ENCODE measurements at places on chromosomes 16 and 17.

- DNase-seq: no peak
These were observed 7.3 kb downstream of the NR1D1 start for GRCh38 chr17:40093005-40093579.

DNA sequence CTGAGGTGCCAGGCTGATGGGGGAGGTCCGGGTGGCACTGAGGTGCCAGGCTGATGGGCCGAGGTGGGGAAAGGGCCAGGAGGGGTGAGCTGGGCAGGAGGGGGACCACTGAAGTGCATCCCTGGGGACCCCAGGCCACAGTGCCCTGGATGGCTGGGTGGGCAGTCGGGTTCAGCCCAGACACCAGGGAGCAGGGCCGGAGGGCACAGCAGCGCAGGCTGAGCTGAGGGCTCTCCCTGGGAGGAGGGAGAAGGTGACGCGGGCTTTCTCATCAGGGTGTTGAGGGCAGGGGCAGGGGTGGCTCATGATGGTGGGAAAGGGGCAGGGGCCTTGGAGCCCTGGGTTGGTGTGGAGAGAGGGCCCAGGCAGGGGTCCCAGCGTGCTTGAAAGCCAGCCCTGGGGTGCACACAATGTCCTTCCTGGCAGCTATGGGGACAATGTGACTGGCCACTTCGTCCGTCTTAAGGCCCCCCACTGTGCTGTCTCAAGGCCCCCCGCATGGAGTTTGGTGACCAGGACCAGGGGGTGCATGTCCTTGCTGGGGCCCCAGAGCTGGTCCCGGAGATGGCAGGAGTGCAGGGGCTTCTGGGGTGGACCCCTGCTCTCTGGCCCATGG lies 16.0 kb downstream of the CD7 start:
- DNase-seq: no peak

GRCh38 chr16:67104061-67104460 lies 5.7 kb upstream of the PHAF1 start:
- DNase-seq: peak; percentile 54

DNA sequence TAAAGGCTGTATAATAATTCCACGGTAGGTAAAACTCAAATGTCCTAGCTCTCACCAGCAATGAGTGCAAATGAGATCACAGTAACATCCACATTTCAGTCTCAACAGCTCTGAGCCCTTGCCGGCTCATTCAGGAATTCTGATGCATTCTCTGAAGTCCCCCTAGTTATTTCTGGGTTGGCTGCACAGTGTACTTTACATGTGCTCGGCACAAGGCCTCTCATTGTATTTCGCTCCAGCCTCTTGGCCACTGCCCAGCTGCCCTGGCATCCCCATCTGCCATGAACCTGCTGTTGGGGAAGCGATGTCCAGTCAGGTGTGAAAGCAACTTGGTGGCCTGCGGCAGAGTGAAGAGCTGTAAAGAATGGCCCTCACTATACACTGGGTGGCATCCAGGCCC lies 14.3 kb downstream of the PRCD start:
- DNase-seq: no peak

DNA sequence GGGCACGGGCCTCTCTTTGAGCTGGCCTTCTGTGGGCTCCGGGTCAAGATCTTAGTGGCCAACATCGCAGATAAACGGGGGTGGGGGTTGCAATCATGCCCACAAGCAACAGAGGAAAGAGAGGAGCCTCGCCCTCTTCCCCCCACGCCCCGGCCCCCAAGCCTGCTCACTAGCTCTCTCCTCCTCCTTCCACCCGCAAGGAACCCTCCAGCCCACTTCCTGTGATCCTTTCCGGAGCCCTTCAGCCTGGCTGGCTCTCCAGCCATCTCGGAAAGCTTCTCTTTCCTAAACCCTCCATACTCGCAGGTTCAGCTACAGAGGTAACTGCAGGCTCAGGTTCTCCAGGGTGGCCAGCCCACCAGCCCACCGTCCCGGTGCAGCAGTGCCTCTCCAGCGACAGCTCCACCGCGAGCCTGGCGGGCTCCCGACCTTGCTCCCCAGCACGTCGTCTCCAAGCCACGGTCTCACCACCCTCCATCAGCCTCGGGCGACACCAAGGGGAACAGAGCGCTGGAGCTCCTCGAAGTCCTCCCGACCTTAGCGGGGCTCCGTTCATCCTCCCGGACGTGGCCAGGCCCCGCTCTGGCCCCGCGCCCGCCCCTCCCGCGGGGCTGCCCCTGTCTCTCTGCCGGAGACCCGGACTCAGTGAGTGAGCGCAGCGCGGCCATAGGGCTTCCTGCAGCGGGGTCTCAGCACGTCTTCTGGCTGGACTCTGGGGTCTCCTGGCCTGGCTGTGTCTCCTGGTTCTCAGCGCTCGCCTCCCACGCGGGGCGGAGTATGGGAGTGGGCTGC lies 12.9 kb upstream of the ODF4 start:
- peak; percentile 66 for DNase-seq

- DNase-seq: no peak
These were observed 98.5 kb upstream of the RPRML start for GRCh38 chr17:47077576-47077975.

GRCh38 chr16:85882181-85882810 lies 16.7 kb upstream of the IRF8 start:
- no peak for DNase-seq

DNA sequence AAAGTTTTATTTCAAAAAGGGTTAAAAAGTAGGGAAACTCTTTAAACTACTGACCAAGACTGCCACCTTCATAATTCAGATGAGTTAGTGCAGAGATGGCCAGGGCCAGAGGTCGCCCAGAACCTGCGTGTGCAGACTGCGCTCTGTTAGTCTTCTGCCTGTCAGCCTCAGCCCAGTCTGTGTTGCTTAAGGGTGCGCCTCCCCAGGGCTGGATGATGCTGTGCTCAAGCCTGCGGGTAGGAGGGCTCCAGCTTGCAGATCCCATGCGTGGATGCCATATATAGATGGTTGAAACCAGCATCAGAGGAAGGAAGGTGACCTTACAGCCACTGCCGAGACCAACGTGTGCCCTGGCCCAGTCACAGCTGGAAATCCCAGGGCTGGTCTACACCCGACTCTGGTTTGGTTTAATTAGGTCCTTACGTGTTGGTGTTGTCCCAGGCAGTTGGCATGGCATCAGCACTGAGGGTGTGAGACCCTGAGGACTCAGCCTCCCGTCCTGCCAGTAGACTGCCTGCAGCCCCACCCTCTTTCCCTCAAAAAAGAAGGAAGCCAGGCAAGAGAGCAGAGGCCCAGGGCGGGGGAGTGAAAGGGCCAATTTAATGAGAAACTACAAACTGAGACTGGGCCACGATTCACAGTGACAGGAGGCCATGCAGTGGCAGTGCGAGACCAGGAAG lies 27.7 kb downstream of the CDIP1 start:
- no peak for DNase-seq

All from iPS-NIHi11 (cell line).